ENCODE measurements at places on chromosomes 4 and X.
A peak's percentile ranks its signal among the peaks of the same experiment; 100 is the strongest.

GRCh38 chr4:10704430-10704810 is 19.9 kb upstream of the CLNK start:
- DNase-seq, result no peak

DNA sequence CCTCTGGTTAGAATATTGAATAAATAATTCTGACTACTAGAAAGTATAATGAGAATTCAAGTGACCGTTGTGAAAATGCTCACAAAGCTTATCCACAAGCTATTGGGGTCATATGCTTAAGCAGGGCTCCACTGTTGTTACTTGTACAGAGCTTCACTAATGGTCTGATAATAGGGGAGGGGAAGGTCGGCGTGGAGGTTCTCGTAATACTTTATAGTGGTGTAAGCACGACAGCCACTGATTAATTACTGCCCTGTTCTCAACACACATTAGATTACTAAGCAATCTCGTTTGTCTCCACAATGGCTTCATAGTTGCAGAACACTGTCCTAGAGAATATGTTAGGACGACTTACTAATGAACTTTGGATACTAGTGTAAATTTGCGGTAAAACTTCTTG is 11.6 kb downstream of the UNC5C start:
- DNase-seq, result no peak

DNA sequence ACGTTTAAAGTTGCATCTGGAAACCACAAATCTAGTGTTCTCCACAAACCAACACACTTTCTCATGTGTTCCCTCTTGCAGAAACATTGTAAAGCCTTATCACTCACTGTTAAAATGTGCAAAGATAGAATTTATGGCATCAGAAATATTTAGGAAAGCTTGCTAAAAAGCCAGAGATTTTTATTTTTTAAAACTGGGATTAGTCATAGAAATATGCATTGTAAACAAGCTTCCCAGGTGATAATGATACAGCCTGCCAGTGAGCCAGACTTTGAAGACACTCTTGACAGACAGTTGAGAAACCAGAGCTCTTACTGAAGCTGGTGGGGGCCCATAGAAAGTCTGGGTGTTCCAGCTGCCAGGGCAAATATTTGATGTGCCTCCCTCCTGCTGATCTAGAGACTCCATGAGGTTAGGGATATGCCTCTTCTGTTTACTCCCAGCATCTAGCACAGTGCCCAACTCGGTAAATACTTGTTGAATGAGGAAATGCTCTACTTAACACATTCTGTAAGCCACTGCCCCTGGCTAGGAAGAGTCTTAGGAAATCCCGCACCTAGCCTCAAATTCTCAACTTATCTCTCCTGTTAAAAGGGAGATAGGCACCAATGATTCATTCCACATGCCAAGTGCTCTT is 179.0 kb upstream of the RASGEF1B start:
- DNase-seq, result no peak

DNA sequence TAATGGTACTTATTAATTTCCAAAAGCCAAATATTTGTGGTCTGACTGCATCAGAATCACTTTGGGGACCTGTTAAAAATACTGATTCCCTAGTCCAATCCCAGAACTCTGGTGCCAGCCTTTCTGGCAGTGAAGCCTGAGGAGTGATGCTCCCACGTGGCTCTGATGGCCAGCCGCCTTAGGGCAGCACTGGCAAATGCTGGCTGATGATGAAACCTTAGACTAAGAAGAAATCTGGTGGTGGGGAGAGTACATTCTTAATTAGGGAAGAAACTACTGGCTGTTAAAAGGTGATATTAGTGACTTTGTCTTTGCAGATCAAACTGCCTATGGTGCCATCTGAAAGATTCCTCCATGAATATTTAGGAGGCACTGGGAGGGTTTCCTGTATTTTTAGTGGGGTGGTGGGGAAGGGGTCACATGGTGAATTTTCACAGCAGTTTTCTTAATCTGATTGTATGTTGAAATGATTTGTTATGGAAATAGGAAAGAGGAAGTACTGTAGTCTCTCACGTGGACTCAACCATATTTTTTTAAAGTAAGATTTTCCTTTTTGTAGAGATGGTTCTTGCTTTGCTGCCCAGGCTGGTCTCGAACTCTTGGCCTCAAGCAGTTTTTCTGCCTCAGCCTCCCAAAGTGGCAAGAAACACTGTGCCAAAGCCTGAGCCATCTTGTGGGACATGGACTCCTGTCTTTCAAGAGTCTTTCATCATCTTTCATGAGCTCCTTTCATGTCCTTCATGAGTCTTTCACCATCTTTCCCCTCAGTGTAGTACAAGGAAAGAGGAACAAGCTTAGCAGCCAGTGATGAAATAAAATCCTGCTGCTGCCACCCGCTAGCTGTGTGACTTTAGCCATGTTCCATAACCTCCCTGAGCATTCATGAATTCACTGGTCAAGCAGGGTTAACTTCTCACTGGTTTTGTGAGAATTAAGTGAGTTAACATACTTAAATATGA is 90.8 kb downstream of the ZNF330 start:
- no peak for DNase-seq

DNA sequence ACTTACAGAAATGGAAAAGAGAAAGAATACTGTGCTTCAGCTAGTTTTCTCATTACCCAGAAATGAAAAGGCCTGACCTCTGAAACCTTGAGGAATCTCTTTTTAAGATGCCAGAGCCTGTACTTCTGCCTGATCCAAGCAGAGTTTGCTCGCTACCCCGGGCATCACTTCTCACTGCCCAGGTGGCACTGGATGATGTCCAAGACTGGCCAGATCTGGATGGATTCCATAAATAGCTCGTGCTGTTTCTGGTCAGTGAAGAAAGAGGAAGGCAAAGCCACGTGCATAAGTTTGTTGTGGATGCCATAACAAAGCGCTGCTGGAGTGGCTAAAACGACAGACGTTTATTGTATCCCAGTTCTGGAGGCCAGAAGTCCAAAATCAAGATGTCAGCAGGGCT is 133.5 kb downstream of the TBL1X start:
- no peak for DNase-seq

GRCh38 chr4:7906171-7906701 is 33.4 kb downstream of the AFAP1 start:
- no peak for DNase-seq

- DNase-seq, result peak; percentile 39
Observed at GRCh38 chrX:43479850-43480249, 176.2 kb upstream of the MAOA start.

- DNase-seq, result peak; percentile 86
Observed at GRCh38 chr4:157221895-157222770, 1.6 kb downstream of the GRIA2 start.

DNA sequence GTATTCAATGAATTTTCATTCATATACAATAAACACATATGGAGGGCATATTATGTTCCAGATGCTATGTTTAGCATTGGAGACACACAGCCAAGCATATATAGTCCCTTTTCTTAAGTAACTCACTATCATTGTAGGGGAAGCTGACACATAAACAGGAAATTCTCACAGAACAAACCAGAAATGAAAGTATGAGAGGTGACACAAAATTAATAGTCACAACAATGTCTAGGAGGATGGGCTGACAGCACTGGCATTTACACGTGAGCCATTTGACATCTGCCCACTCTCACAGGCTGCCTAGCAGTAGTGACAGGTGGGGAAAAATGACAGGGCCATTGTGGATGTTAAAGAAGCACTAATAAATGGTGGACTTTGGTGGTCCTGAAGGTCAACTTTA is 2.6 kb upstream of the CNOT6L start:
- no peak for DNase-seq

DNA sequence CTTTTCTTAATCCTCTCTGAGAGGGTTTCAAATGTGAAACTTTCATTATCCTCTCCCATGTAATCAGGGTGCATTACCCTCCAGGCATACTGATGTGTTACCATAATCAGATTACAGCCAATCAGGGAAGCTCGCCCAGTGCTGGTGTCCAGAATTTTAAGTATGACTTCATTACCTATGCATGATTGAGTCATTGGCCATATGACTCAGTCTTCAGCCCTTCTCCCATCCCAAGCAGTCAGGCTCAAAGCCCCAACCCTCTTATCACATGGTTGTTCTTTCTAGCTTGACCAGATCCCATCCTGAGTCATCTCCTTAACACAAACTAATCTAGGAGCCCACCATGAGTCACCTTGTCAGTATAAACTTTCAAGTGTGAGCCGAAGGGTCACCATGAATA is 1668.1 kb upstream of the AGA start:
- no peak for DNase-seq

- no peak for DNase-seq
Observed at GRCh38 chr4:124997991-124998390, 285.5 kb upstream of the ANKRD50 start.

GRCh38 chrX:108557580-108557979 is 117.9 kb downstream of the COL4A5 start:
- no peak for DNase-seq

- no peak for DNase-seq
Observed at GRCh38 chr4:185244763-185245162, 35.4 kb downstream of the SNX25 start.

DNA sequence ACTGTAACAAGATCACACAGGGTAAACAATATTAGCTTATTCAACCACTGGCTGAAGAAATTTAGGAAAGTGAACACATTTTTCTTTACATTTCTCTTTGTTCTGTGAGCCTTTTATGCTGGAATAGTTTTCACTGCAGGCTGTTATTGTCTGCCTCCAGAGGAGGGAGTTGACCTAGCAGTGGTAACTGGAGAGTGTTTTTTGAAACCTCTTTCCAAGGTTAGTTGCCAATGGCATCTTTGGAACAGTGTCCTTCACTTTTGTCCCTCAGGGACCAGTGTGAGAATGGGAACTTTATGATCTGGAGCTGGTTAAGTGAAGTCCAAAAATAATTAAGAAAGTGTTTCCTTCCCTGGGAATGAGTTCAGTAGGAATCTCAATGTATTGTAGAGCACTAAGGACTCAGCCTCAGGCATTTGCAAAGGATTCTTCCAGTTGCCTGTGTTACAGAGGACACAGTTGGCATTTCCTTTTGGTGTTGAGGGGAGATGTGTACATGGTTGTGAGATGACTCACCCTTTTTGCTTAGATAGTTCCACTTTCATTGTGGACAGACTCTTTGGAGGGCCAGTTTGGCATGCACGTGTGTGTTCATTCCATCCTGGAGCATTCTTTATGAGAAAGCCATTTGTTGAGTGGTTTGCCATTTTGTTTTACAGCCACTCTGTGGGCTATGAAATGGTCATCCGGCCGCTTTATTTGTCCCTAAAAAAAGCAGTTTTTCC is 61.3 kb downstream of the AR start:
- no peak for DNase-seq

DNA sequence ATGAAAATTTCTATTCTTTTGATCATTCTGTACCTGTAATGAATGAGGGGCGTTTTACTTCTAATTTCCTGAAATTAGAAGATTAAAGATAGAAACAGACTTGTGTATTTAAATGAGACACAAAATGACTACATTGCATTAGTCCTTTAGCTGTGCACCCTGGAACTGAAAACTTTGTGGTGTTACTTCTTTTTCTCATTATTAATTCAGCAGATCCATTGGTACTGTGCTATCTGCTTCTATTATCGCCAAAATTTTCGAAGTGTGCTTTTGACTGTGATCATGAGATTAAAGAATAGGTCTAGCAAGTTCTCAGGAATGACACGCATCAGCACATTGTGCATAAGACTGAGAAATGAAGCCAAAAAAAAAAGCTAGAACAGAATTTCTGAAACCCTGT is 1938.9 kb upstream of the TENM3 start:
- DNase-seq, result no peak

- DNase-seq, result no peak
Observed at GRCh38 chr4:142721187-142721586, 124.9 kb downstream of the INPP4B start.

DNA sequence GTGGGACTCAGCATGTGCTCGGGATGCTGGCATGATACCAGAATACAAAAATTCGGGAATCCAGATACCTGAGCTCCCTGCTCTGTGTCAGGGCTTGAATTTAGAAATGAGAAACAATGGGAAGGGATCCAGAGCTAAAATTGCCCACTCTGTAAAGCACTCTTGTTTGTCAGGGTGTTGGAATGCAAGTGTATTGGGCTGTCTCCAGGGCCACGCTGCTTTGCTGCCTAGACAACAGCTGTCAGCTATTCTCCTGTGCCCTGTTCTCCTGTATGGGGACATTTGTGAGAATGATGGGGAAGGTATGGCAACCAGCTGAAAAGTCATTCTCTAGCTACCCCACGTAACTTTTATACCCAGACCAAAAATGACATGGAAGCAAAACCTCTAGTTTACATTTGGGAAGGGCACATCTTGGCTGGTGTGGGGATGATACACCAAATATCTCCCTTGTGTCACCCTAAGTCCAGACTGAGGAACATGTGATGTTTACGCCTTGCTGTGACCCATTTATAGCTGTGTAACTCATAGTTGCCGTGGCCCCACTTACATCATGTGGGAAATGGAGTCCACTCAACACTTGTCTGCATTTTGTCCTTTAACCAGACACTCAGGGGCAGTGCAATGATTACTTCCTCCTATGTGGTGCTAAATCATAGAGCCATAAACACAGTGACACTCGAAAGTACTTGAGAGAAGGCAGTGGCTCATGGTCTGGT is 46.6 kb downstream of the SMPX start:
- DNase-seq, result no peak

All from neural progenitor cell (in vitro differentiated cells).